Common myeloid progenitor, CD34-positive (primary cell): ENCODE measurements at places on chromosomes 3 and 15.

GRCh38 chr15:78907577-78907976 is 34.9 kb downstream of the MORF4L1 start:
- H3K27me3 ChIP-seq, result no peaks in the 10 kb centered on the region
- H3K4me3 ChIP-seq, result no peak overlapping the region
- peaks cover 96% of the 10 kb centered on the region for H3K36me3 ChIP-seq
- H3K4me1 ChIP-seq, result no peaks in the 10 kb centered on the region

GRCh38 chr3:53675942-53676341 is 170.3 kb downstream of the CHDH start:
- H3K27me3 ChIP-seq, result peaks cover 14% of the 10 kb centered on the region
- no peaks in the 10 kb centered on the region for H3K36me3 ChIP-seq
- H3K4me1 ChIP-seq, result peaks cover 3% of the 10 kb centered on the region
- no peak for DNase-seq
- H3K27ac ChIP-seq, result no peak overlapping the region
- no peak overlapping the region for H3K4me3 ChIP-seq

GRCh38 chr3:135641761-135642160 is 323.8 kb upstream of the PPP2R3A start:
- no peaks in the 10 kb centered on the region for H3K36me3 ChIP-seq
- H3K27me3 ChIP-seq, result no peaks in the 10 kb centered on the region
- H3K27ac ChIP-seq, result no peak overlapping the region
- no peak for DNase-seq

DNA sequence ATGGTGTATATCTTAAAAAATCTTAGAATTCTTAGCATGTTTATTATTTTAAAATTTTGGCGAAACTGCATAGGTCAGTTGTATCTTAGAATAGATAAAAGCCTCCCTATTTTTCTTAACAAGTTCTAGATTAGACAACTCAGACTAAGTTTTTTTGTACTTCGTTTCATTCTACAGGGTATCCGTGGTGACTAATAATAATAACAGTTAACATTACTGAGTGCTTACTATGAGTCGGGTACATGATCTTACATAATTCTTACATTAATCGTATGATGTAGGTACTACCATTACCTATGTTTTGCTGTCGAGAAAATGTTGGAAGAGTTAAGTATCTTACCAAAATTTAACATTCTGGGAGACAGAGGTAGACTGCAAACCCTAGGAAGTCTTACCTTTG is 60.7 kb downstream of the UBE2E2 start:
- no peaks in the 10 kb centered on the region for H3K4me1 ChIP-seq
- H3K27me3 ChIP-seq, result no peaks in the 10 kb centered on the region
- H3K27ac ChIP-seq, result no peak overlapping the region
- H3K36me3 ChIP-seq, result no peaks in the 10 kb centered on the region

- no peak overlapping the region for H3K27ac ChIP-seq
- DNase-seq, result peak; percentile 48
- H3K27me3 ChIP-seq, result no peaks in the 10 kb centered on the region
- peaks cover 18% of the 10 kb centered on the region for H3K4me1 ChIP-seq
- H3K4me3 ChIP-seq, result no peak overlapping the region
- H3K36me3 ChIP-seq, result peaks cover 11% of the 10 kb centered on the region
These were observed 4.2 kb downstream of the PLSCR1 start for GRCh38 chr3:146540236-146540635.

- no peak for DNase-seq
- peaks cover 64% of the 10 kb centered on the region for H3K36me3 ChIP-seq
- H3K27ac ChIP-seq, result no peak overlapping the region
These were observed 62.7 kb downstream of the PDIA5 start for GRCh38 chr3:123129532-123129931.

DNA sequence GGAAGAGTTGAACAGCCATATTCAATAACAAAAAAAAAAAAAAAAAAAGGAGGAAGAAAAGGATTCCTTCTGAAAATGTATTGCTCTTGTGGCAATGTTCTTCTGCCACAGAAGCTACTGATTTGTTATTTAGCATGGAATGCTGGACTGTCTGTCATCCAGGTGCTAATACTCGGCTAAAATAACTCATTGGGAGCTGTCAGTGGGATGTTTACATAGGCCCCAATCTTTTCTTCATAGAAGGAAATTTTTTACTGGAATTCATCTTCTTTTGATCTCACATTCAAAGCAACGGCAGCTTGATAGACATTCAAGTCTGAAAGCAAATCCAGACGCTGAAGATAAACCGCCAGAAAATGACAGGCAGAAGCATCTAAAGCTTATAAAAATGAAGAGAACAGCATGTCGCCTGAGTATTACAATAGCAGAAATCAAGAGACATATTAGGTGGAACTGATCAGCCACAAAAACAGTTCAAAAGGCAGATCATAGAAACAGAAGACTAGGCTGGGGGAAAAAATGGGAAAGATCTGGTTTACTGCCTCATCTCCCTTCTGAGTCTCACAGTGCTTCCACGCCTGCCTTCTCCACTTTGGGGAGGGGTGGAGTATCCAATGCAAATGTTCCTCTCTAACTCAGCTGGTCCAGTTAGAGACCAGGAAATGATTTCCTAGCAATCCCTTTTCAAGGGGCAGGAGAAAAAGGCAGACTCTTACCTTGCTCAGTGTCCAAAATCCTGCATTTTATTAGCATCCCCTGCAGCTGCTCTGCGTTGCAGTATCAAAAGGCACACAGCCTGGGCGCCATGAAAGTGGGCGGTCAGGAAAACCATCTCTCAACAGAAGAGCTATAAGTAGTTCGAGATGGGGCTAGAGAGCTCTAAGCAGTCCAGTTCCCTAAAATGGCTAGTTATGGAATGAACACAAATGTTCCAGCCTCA is 451.9 kb downstream of the FOXP1 start:
- peak overlapping the region; percentile 2 for H3K4me3 ChIP-seq
- no peaks in the 10 kb centered on the region for H3K27me3 ChIP-seq
- H3K36me3 ChIP-seq, result no peaks in the 10 kb centered on the region
- peaks cover 45% of the 10 kb centered on the region for H3K4me1 ChIP-seq
- DNase-seq, result peak; percentile 28

GRCh38 chr15:29560896-29561295 is 261.4 kb downstream of the TJP1 start:
- H3K27me3 ChIP-seq, result no peaks in the 10 kb centered on the region
- no peaks in the 10 kb centered on the region for H3K4me1 ChIP-seq
- no peak overlapping the region for H3K4me3 ChIP-seq

DNA sequence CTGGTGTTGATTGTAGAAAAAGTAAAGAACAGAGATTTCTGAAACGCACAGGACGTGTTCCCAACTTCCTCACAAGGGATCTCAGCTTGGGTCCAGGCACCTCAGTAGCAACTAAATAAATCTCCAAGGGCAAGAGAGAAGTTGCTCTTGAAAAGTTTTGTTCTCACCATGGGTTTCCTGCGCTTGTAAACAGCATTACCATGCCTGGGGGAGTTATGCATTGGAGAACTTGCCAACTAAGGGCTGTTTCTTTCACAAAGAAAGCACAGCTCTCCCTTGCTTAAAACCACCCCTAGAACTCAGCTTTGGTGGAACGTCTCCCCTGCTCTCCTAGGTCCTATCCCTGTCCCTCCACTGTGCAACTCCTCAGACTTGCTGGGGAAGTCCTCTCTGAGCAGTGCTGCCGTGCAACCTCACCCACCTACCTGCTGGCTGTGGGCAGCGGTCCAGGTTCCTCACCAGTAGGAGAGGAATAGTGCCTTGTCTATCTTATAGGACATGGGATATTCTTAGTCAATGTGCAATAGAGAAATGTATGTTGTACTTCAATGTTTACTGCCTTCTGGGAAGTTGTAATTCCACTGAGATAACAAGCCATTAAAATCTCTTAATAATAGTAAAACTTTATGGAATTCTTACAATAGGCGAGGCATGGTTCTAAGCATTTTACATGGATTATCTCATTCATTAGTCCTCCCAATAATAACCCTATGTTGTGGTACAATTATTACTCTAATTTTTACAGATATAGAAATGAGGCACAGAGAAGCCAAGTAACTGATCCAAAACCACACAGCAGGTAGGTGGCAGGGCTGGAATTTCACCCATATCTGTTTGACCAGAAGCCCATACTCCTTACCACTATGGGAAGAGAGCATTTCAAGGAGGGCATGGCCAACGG is 51.5 kb downstream of the UMPS start:
- H3K36me3 ChIP-seq, result no peaks in the 10 kb centered on the region
- H3K27me3 ChIP-seq, result no peaks in the 10 kb centered on the region
- H3K27ac ChIP-seq, result no peak overlapping the region

DNA sequence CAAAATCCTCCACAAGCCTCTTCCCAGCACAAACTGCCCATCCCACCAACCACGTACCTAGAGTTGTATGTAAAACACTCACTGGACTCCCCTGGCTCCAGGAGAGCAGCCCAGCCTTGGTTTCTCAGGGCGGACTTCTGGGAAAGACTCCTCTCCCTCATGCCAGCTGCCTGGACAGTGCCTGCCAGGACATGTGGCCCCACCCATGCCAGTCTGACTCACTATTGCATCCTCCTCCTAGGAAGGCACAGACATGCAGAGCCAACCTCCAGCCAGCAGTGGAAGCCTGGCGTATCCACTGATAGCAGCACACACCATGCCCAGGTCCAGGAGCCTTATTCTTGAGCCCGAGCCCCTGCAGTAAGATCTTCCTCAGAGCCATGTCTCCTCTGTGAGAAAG is 8.6 kb downstream of the PKM start:
- no peak overlapping the region for H3K4me3 ChIP-seq
- peaks cover 74% of the 10 kb centered on the region for H3K36me3 ChIP-seq
- H3K27me3 ChIP-seq, result no peaks in the 10 kb centered on the region

DNA sequence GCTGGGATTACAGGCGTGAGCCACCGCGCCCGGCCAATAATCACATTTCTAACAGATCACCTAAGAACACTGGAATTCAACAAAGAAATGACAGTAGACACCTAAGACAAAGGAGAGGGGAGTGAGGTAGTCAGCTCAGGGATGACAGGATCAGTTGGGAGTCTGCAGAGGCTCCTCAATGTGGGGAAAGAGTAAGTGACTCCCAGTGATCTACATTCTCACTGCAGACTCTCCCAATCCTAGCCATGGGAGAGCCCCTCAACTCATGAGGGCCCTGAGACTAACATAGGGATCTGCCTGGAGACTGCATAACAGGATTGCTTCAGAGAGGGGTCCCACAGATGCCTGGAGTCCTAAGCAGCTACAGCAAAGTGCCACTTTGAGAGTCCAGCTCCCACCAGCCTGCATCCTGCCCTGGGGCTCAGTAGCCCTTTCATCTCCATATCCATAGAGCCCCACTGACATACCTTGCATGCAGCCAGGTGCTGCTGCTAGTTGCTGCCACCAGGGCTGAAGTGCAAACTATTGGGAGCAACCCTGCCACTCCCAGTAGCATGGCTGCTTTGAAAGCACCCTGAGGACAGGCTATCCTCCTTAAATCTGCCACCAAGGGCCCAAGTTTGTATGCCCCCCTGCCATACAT is 21.8 kb upstream of the PFN2 start:
- DNase-seq, result no peak
- H3K27ac ChIP-seq, result no peak overlapping the region
- H3K36me3 ChIP-seq, result no peaks in the 10 kb centered on the region
- no peaks in the 10 kb centered on the region for H3K4me1 ChIP-seq
- no peaks in the 10 kb centered on the region for H3K27me3 ChIP-seq

- H3K36me3 ChIP-seq, result no peaks in the 10 kb centered on the region
- no peak overlapping the region for H3K4me3 ChIP-seq
- H3K4me1 ChIP-seq, result no peaks in the 10 kb centered on the region
These were observed 31.6 kb upstream of the ZNF770 start for GRCh38 chr15:35019404-35020327.

DNA sequence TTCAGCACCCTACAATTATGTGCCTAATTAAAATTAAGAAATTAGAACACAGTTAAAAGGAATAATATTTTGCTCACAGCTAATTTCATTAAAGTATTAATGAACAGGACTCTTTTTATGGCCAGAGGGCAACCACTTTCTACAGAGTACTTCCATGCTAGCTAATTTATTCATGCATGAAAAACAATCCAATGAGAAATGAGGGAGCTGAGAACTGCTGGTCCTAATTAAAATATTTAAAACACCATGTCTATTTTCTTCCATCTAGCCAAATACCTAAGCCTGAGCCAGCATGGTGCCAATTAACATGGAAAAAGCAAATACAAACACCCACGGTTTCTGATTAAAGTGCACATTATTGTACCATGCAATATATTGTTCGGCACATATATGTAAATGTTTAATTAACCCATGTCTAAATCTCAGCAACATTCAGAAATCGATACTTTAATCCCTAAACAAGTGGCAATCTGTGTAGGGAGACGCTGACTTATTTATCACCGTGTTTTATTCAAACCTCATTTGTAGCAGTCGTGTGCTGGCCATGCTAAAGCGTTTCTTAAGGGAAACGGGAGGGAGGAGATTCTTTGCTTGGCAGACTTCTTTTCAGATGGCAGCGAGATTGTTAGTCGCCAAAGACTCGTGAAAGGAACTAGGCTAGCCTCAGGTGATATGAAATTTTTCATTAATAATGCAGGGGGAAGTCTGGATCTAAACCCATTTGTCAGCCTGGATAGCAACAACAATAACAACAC is 193.5 kb downstream of the ANXA2 start:
- H3K27me3 ChIP-seq, result no peaks in the 10 kb centered on the region
- no peak overlapping the region for H3K27ac ChIP-seq

GRCh38 chr3:135349254-135349948 is 554.3 kb downstream of the EPHB1 start:
- no peaks in the 10 kb centered on the region for H3K27me3 ChIP-seq
- H3K36me3 ChIP-seq, result no peaks in the 10 kb centered on the region
- H3K4me3 ChIP-seq, result no peak overlapping the region
- no peak for DNase-seq
- H3K27ac ChIP-seq, result no peak overlapping the region

GRCh38 chr15:100966997-100967396 is 47.8 kb downstream of the LRRK1 start:
- no peaks in the 10 kb centered on the region for H3K4me1 ChIP-seq
- H3K4me3 ChIP-seq, result no peak overlapping the region
- no peak for DNase-seq
- H3K27ac ChIP-seq, result no peak overlapping the region
- H3K27me3 ChIP-seq, result peaks cover 3% of the 10 kb centered on the region

GRCh38 chr3:31775383-31775782 is 205.7 kb downstream of the OSBPL10 start:
- H3K27ac ChIP-seq, result no peak overlapping the region
- no peaks in the 10 kb centered on the region for H3K27me3 ChIP-seq
- H3K4me3 ChIP-seq, result no peak overlapping the region
- H3K36me3 ChIP-seq, result no peaks in the 10 kb centered on the region
- no peaks in the 10 kb centered on the region for H3K4me1 ChIP-seq

DNA sequence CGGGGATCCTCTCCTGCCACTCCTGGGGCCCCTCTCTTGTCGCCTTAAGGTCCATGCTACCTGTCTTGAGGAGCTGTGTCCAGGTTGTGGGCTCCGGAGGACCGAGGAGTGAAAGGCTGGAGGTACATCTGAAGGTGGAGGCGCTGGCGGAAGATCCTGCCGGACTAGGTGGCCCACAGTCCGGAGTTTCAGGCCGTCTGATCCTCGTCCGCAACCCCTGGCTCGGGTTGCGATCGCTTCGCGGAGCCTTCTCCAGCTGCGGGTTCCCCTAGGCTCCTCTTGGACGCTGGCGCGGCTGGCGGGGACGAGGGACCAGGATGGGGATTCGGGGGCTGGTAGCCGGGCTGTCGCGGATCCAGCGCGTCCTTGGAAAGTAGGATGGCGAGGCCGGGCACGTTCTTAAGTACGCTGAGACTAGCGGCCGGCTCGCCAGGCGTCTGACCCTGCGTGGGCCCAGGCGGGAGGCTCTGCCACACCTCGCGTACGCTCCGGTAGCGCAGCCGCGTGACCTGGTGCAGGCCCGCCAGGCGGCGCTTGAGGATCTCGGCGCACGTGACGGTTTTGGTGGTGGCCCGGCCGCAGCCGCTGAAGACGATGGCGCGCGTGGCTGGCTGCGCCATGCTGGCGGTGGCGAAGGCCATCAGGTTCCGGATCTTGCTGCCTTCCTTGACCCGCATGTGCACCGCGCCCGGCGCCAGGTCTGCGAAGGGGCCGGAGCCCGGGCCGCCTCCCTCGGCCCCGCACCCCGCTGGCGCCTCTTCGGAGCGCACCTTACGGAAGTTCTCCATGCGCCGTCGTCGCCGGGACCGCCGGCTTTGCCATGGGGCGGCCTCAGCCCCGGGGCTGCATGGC is 550 bp downstream of the RPP25 start:
- peaks cover 53% of the 10 kb centered on the region for H3K4me1 ChIP-seq
- peaks cover 17% of the 10 kb centered on the region for H3K27me3 ChIP-seq
- peak; percentile 74 for DNase-seq
- H3K36me3 ChIP-seq, result no peaks in the 10 kb centered on the region
